Bronchus fibroblast of lung (primary cell): ENCODE measurements at places on chromosomes 12 and 14. TPM values are rescaled to one million over a fixed set of nuclear protein-coding genes. Genes with fewer than 3 reads are reported as not detected.

CMKLR1 gene
- total RNA-seq = under 0.01 and 0.67 TPM in 2 replicates

PTHLH gene
- total RNA-seq = not detected in 2 replicates

MGP gene
- 0.17 and 0.30 TPM in 2 replicates for total RNA-seq

DUSP6 gene
- total RNA-seq = 18.7 and 21.9 TPM in 2 replicates

INHBE gene
- total RNA-seq = 8.0 and 10.9 TPM in 2 replicates

STK38L gene
- total RNA-seq = 7.7 and 8.9 TPM in 2 replicates

AHSA1 gene
- total RNA-seq = 123 and 136 TPM in 2 replicates

AMDHD1 gene
- 0.15 TPM in 1 of 2 replicates, not detected in the other for total RNA-seq

SLC5A8 gene
- total RNA-seq = not detected in 2 replicates

NUP37 gene
- 56.2 and 59.2 TPM in 2 replicates for total RNA-seq

PTCSC3 gene
- total RNA-seq = not detected in 2 replicates

UNG gene
- total RNA-seq = 78.5 and 80.0 TPM in 2 replicates
